Renal cortical epithelial cell (primary cell): ENCODE measurements at places on chromosomes 6 and 20. TPM values are rescaled to one million over a fixed set of nuclear protein-coding genes. Genes with fewer than 3 reads are reported as not detected.

GRCh38 chr6:143721642-143722041 lies 43.9 kb downstream of the PHACTR2 start:
- DNase-seq: no peak

- DNase-seq: no peak
Observed at GRCh38 chr6:20463396-20463795, 61.7 kb downstream of the E2F3 start.

GRCh38 chr6:39369987-39370386 lies 47.5 kb upstream of the KCNK16 start:
- no peak for DNase-seq

MAFB gene
- 0.35 and 3.4 TPM in 2 replicates for total RNA-seq

PBOV1 gene
- total RNA-seq: not detected in 2 replicates

GRCh38 chr6:66173587-66173986 lies 466.6 kb upstream of the EYS start:
- no peak for DNase-seq
